ENCODE measurements at places on chromosomes 7 and 10. TPM values are rescaled to one million over a fixed set of nuclear protein-coding genes. Genes with fewer than 3 reads are reported as not detected.

DNA sequence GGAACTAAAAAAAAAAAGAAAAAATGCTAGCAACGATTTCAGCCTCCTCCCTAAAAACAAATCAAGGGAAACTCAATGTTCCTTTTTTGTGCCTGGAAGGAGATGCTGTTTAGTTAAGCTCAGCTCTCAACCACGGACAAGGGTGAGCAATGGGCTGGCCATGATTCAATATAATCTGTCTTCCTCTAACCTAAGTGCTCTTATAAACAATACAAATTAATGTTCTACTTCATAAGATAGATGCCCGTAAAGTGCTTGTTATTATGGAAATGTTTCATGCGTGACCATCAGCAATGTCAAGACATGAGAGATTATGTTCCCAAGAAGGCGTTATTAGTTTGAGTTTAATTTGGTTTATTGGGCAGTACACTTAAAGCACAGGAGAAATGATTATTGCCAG lies 320.3 kb downstream of the SFMBT2 start:
- no peaks in the 10 kb centered on the region for H3K27me3 ChIP-seq
- no peaks in the 10 kb centered on the region for H3K36me3 ChIP-seq

The FOXI2 gene
- total RNA-seq: not detected

GRCh38 chr10:1160561-1161314 lies 104.6 kb downstream of the WDR37 start:
- no peaks in the 10 kb centered on the region for H3K4me1 ChIP-seq
- no peak for DNase-seq
- no peak overlapping the region for H3K27ac ChIP-seq
- no peak overlapping the region for H3K4me3 ChIP-seq
- H3K36me3 ChIP-seq: no peaks in the 10 kb centered on the region
- H3K27me3 ChIP-seq: no peaks in the 10 kb centered on the region

DNA sequence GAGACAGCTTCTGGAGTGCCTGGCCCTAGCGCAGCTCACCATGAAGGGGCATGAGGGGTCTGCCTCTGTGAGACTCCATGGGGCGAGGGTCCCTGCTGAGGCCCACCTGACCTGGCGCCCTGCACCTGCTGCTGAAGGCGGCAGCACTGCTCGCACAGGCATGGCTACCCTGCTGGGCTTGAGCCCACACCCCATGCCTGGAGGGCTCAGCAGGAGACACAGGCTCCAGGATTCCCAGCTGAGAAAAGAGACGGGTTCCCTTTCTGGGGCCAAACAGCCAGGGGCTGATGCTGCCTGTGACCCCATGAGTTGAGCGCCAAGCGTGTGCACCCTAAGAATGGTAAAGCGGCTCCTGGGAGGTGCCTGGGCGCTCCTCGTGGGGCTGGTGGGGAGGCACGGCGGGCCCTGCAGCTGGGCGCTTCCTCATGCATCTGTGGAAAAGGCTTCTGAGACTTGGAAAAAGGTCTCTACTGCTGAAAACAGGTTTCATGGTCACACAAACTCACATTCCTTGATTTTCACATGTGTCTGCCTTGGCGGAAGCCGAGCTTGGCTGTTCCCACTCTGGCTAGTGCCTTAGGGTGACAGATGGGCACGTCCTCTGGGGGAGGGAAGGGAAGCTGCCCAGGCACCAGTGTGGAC lies 233.4 kb downstream of the ZMYND11 start:
- no peaks in the 10 kb centered on the region for H3K36me3 ChIP-seq
- no peak overlapping the region for H3K27ac ChIP-seq
- no peak overlapping the region for H3K4me3 ChIP-seq
- no peaks in the 10 kb centered on the region for H3K4me1 ChIP-seq
- no peak for DNase-seq

The ACHE gene
- total RNA-seq: not detected
